CD4-positive, CD25-positive, alpha-beta regulatory T cell (primary cell): ENCODE measurements at places on chromosomes 1 and 21.

DNA sequence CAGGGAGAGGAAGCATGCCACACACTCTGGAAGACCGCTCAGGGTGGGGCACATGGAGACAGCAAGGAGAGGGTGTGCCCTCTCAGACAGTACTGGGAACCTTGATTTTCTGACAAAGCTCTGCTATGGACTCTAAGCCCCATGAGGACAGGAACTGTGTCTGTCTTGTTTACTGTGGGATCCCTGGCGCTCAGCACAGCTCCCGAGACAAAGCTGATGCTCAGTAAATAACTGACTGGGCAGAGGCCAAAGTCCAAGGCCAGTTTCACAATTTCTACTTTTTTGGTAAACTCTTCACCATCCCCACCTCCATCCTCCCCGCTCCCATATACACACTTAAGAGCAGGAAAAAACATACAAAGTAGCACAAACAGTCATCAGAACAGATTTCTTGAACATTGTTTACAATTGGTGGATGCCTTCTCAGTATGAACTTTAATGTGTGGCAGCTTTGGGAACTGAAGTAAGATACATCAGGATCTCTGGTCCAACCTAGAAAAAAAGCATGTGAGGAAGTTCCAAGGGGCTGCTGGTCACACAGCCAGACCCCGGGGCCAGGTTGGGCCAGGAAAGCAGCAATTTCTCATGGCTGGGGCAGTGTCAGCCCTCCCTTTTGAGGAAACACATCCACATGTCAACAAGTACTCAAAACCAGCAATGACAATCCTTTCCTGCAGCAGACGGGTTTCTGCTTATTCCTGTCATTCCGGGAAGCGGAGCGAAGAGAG is 5.6 kb upstream of the AHCYL1 start:
- no peaks in the 10 kb centered on the region for H3K27me3 ChIP-seq
- no peaks in the 10 kb centered on the region for H3K36me3 ChIP-seq

DNA sequence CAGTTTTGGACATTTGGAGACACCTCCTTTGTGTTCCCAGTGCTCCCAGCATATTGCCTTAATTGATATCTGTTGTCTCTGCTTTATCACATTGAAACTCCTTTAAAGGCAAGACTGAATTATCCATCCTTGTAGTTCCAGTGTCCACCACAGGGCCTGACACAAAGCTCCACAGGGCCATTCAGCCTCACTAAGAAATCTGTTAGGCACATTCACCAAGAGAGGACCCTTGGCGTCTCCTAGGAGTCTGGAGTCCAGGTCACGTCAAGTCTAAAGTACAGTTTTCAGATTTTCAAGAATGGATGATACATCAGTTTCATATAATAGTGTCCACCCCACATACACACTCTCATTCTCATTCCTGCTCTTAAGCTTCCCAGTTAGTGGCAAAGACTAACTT is 4.8 kb downstream of the ACP6 start:
- no peak overlapping the region for H3K4me3 ChIP-seq
- no peaks in the 10 kb centered on the region for H3K36me3 ChIP-seq
- no peak overlapping the region for H3K27ac ChIP-seq
- no peaks in the 10 kb centered on the region for H3K27me3 ChIP-seq

DNA sequence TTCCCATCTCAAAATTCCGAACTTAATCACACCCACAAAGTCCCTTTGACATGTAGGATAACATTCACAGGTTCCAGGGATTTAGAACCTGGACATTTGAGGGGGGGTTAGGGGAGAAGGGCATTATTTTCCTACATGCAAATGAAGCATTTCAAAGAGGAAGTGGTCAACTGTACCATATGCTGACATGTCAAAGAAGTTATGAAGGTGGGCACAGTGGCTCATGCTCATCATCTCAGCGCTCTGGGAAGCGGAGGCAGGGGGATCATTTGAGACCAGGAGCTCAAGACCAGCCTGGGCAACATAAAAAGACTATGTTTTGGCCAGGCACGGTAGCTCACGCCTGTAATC is 35.7 kb downstream of the PTP4A2 start:
- H3K4me3 ChIP-seq: no peak overlapping the region
- no peaks in the 10 kb centered on the region for H3K27me3 ChIP-seq
- no peak for DNase-seq
- H3K27ac ChIP-seq: no peak overlapping the region
- peaks cover 23% of the 10 kb centered on the region for H3K36me3 ChIP-seq

DNA sequence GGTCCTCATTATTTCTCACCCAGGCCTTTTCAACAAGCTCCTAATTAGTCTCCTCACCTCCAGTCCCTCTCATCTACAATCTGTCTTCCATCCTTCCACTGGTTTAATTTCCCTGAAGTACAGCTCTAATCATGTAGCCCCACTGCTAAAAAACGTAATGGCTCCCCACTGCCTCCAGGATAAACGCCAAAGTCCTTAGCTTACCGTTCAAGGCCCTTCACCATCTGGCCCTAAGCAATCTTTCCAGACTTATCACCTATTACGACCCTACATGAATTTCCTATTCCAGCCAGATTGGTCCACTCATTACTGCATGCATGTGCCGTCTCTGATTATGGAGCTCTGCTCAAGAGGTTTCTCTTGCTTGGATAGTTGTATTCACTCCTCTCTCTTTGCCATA is 83.1 kb upstream of the DAB1 start:
- no peaks in the 10 kb centered on the region for H3K27me3 ChIP-seq
- no peak overlapping the region for H3K27ac ChIP-seq
- H3K4me3 ChIP-seq: no peak overlapping the region
- DNase-seq: no peak

DNA sequence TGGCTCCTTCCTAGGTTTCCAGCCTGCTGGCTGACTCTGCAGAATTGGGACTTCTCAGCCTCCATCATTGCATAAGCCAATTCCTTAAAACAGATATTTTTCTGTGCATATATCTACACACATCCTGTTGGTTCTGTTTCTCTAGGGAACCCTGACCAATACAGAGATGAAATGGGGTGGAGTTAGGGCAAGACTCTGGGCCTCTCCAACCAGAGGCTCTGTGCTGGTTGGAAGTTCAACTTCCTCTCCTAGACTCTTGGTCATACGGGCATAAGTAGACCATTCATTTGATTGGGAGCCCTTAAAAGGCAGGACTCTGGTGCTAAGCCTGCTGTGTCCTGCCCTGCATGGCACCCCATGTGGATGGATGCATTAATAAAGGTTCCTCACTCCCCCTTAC is 55.0 kb downstream of the CNIH3 start:
- no peaks in the 10 kb centered on the region for H3K36me3 ChIP-seq
- no peak overlapping the region for H3K27ac ChIP-seq
- no peaks in the 10 kb centered on the region for H3K4me1 ChIP-seq
- no peaks in the 10 kb centered on the region for H3K27me3 ChIP-seq

GRCh38 chr1:111988743-111989453 is 570 bp downstream of the KCND3 start:
- H3K4me1 ChIP-seq: peaks cover 4% of the 10 kb centered on the region
- H3K4me3 ChIP-seq: no peak overlapping the region
- H3K27ac ChIP-seq: no peak overlapping the region
- H3K36me3 ChIP-seq: no peaks in the 10 kb centered on the region
- H3K27me3 ChIP-seq: peaks cover 34% of the 10 kb centered on the region

- peak overlapping the region; percentile 17 for H3K4me3 ChIP-seq
- no peak overlapping the region for H3K27ac ChIP-seq
- peaks cover 48% of the 10 kb centered on the region for H3K4me1 ChIP-seq
- no peaks in the 10 kb centered on the region for H3K36me3 ChIP-seq
Observed at GRCh38 chr1:198601936-198602889, 36.6 kb upstream of the PTPRC start.

GRCh38 chr1:22289307-22289995 is 146.6 kb upstream of the WNT4 start:
- no peak overlapping the region for H3K4me3 ChIP-seq
- H3K27ac ChIP-seq: no peak overlapping the region
- DNase-seq: no peak
- H3K36me3 ChIP-seq: no peaks in the 10 kb centered on the region

GRCh38 chr1:4931486-4931885 is 277.1 kb downstream of the AJAP1 start:
- H3K27me3 ChIP-seq: no peaks in the 10 kb centered on the region
- H3K4me1 ChIP-seq: no peaks in the 10 kb centered on the region
- no peak overlapping the region for H3K4me3 ChIP-seq
- H3K36me3 ChIP-seq: no peaks in the 10 kb centered on the region
- no peak for DNase-seq
